ENCODE measurements at places on chromosomes 5 and 9. TPM values are rescaled to one million over a fixed set of nuclear protein-coding genes. Genes with fewer than 3 reads are reported as not detected.

DNA sequence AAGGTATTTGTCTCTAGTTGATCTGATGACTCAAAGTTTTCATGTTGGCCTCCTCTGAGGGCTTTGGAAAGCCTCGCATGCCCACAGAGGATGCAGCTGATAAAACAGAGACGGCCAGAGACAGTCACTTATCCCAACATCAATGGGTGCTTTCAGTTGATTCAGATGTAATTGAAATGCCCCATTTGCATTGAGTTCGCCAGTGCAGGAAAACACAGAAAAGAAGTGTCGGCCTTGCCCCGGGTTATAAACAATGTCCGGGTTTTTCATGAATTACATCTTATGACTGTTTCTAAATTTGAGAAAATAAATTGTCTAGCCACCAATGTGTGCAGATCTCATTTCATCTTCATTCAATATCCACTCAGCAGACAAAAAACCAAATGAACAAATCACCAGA, 42.2 kb upstream of the ICE1 start:
- DNase-seq: peak; percentile 51

GRCh38 chr9:15132091-15132490, 174.9 kb downstream of the TTC39B start:
- DNase-seq: no peak

DNA sequence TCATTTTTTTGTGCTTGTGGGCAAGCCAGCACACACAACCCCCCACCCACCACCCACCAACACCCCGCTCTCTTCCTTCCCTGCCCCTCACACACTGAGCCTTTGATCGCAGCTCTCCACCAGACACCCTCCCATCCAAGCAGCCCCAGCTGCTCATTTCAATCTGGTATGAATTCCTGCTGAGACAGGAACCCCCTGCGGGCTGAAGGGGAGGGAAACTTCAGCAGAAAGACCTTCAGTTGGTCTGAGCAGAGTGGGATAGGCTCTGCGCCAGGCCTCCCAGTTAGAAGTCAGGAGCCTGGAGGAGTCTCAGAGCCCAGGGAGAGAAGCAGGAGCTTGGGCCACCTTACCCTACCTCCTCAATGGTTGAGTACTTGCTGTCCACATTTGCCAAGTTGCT, 7.2 kb downstream of the PCDHGC5 start:
- DNase-seq: peak; percentile 20

- no peak for DNase-seq
These were observed 17.8 kb upstream of the PRELID2 start for GRCh38 chr5:145852990-145853389.

DNA sequence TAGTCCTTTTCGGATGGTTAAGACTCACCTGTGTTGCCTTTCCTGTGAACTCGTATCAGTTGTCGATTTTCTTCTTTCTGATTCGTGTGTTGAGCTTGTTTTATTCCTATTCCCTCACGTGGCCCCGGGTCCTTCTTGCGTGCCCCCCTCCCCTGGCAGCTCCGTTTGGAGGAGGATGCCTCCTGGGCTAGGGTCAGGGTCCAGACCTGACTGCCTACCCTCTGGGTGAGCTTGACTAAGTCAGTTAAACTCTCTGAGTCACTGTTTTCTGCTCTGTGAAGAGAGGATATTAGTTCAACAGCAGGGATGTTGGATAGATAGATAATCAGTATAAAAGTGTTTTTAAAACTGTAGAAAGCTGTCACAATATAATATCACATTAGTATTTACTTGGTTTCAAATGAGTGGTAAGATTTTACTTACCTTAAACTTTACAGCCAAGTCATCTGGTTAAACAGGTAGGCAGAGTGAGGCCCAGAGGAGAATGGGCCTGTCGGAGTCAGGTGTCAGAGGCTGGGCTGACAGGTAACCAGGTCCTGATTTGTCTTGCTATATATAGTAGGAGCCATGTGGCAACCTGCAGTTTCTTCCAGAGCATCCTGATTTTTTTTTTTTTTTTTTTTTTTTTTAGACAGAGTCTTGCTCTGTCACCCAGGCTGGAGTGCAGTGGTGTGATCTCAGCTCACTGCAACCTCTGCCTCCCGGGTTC, 24.2 kb downstream of the PPARGC1B start:
- DNase-seq: no peak

- no peak for DNase-seq
These were observed 9.7 kb upstream of the RALGDS start for GRCh38 chr9:133130685-133131244.

DNA sequence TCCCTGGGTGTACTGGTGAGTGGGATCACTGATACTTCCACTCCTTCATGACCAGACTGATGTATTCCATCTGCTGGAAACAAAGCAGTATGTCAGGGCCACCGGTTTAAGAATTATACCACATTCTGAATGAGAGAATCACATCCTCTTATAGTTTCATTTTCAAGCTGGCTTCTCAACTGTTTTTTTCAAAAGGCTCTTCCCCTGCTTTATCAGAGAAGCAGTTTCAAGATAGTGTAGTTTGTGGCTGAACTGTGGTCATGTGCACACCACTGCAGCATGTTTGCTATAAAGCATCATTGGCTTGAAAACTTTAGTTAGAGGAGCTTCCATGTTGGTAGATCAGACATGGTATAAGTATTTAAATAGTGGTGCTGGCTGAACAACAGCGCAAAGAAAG, 450.5 kb upstream of the CDH10 start:
- DNase-seq: no peak

DNA sequence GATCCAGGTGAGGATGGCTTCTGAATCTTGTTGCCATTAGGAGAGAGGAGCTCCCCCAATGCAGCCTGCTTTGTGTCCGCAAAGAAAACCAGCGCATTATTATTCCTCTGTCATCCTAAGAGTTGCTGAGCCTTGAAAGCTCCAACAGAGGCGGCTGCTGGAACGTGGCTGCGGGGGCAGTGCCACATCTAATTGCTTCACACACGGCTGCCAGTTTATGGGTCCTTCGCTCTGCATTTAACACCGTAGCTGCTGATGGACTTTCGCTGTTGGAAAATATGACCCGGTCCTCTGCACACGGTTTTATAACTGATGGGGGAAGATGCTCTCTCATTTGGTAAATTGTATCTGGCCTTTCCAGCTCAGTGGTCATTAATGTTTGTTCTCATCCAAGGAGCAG, 38.0 kb downstream of the ZNF622 start:
- no peak for DNase-seq

GRCh38 chr9:88092797-88093331, 45.4 kb downstream of the SPATA31C2 start:
- no peak for DNase-seq

GRCh38 chr9:116951588-116952435, 264.7 kb downstream of the TRIM32 start:
- peak; percentile 85 for DNase-seq

GRCh38 chr9:98251551-98251950, 3.9 kb downstream of the TBC1D2 start:
- peak; percentile 93 for DNase-seq

- DNase-seq: no peak
These were observed 34.3 kb downstream of the S1PR3 start for GRCh38 chr9:89025553-89025952.

DNA sequence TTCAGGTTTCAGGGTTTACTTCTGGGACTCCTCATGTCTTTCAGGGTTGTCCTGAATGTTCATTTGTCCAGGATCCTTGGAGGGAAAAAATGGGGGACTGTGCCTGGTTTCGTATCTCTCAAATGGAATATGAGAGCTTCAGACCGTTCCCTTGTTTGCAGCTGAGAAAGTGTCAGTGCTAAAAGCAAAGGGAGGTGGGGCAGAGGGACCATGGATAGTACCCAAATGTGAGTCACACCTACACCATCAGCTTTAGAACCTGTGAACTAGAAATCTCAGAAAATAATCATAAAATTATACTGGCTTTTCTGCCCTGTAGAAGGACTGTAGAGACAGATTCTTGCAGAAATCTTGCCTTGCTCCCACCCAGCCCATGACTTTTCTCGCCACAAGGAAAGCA, 84.3 kb upstream of the TAF11L2 start:
- DNase-seq: no peak

GRCh38 chr5:178427576-178428197, 162.5 kb downstream of the COL23A1 start:
- DNase-seq: no peak

- DNase-seq: no peak
These were observed 197.3 kb downstream of the SLIT3 start for GRCh38 chr5:169103586-169104181.

DNA sequence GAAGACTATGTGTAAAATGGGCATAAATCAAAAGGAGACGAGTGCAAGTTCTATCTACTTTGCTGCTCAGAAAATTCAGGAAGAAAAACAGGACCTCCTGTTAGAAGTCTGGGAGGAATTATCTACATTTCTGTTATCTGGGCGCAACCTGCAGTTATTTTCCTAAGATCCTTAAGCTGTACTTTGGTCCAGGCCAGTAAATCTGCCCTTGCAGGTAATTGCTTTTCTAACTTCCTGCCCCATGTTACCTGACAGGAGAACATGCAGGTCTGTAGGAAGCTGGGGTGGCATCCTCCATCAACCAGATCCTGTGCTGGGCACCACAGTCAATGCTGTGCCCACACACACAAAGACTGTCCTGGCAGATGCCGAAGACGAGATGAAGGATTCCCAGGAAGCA, 5.7 kb downstream of the CCNJL start:
- no peak for DNase-seq

GRCh38 chr5:9059920-9060691, 485.8 kb downstream of the SEMA5A start:
- DNase-seq: peak; percentile 99

DNA sequence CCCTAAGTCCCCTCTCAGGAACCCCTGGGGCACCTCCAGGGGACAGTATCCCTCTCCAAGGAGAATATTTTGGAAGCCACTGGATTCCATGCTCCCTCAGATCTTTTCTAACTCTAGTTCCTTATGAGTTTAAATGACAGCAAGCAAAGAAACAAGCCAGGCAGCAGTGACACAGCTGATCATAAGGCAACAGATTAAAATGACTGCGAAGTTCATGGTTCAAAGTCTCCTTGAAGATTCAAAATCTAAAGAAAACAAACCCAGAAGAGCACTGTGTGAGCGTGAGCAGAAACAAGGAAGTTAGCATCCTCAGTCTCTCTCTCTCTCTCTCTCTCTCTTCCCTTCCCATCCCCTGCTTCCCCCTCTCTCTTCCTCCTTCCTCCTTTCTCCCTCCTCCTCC, 316.7 kb upstream of the SLC30A5 start:
- DNase-seq: no peak

- no peak for DNase-seq
These were observed 269.0 kb downstream of the DENND1A start for GRCh38 chr9:123660691-123661466.

DNA sequence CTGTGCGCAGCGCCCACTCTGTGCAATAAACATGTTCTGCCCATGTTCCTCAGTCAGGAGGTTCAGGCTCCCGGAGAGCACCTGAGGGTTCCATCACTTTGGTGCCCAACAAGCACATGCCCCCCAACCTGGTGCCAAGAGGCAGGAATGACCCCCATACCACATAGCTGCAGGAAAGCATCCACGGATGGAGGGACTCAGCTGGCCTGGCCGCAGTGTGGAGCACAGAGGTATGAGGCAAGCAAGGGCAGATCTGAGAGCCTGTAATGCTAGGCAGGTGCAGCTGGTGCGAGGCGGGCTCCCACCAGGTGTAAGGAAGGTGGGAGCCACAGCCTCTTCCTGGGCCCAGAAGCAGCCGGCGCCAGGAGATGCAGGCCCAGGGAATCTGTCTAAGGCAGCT, 4.3 kb upstream of the MRNIP start:
- no peak for DNase-seq

- no peak for DNase-seq
These were observed 78.0 kb downstream of the OSMR start for GRCh38 chr5:38923661-38924451.

- peak; percentile 24 for DNase-seq
These were observed 94.1 kb downstream of the JMY start for GRCh38 chr5:79330071-79330470.

DNA sequence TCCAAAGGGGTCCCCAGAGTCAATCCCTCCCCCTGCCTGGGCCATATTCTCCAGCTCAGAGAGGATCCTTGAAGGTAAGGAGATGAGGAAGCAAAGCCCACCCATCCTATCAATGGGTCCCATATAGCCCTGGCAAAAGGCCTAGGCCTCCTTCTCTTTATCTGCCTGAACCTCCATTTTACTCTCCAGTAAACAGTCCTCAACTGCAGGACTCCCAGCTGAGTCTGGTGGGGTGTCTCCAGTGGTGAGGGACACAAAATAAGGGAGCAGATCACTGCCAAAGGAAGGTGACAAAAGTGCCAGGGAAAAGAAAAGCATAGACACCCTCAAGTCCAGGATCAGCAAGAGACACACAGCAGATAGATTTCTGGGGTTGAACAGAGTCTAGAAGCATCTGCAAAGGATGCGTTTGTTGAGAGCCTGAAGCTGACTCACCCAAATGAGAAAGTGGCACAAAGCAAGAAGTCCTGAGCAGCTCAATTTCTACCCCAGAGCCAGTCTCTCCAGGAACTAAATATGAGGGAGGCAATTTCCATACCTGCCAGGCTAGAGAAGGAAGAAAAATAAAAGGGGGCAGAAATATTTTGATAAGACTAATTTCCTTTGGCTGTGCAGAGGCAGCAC, 2.7 kb upstream of the EBF1 start:
- DNase-seq: no peak

GRCh38 chr9:20364959-20365358, 257.3 kb downstream of the MLLT3 start:
- DNase-seq: no peak

DNA sequence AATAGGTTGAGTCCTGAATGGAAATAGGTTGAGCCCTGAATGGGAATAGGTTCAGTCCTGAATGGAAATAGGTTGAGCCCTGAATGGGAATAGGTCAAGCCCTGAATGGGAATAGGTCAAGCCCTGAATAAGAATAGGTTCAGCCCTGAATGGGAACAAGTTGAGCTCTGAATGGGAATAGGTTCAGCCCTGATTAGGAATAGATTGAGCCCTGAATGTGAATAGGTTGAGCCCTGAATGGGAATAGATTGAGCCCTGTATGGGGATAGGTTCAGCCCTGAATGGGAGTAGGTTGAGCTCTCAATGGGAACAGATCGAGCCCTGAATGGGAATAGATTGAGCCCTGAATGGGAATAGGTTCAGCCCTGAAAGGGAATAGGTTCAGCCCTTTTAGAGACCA, 590.8 kb upstream of the ADAMTS16 start:
- no peak for DNase-seq

DNA sequence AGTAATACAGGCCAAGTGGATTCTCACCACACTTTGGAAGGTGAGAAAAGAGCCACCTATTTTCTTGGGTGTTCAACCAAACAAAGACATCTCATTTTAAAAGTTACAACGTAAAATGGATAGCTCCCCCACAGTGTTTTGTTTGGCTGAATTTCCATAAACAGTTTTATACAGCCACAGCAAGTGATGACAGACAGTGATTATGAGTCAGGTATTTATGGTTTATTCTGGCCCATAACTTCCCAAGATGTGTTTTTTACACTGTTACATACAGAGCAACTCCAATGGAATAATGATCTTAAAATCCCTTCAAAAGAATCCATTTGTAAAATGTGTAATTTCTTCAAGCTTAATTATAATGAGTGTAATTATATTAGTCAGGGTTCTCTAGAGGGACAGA, 421.3 kb downstream of the TLE1 start:
- DNase-seq: no peak

The SH3RF2 gene
- total RNA-seq: 18.9 TPM

The SUSD3 gene
- not detected for total RNA-seq

The WDR70 gene
- total RNA-seq: 29.4 TPM

The CATSPER3 gene
- total RNA-seq: 0.13 TPM

The BTNL3 gene
- total RNA-seq: not detected

The GLRA1 gene
- not detected for total RNA-seq

The TMEFF1 gene
- 1.2 TPM for total RNA-seq
